ENCODE measurements at places on chromosomes 11 and 22. TPM values are rescaled to one million over a fixed set of nuclear protein-coding genes. Genes with fewer than 3 reads are reported as not detected.

Gene MUC6
- not detected for polyA plus RNA-seq

Gene LRRC74B
- polyA plus RNA-seq: not detected

Gene POU2AF2
- not detected for polyA plus RNA-seq

Gene GAS2
- 0.64 TPM for polyA plus RNA-seq

Gene CTTN
- polyA plus RNA-seq: 184 TPM

Gene KRTAP5-10
- polyA plus RNA-seq: not detected

Gene UBQLN3
- not detected for polyA plus RNA-seq

Gene SPTBN2
- polyA plus RNA-seq: 11.1 TPM

Gene ZDHHC8
- 25.4 TPM for polyA plus RNA-seq

Gene SCN3B
- 0.10 TPM for polyA plus RNA-seq

Gene RIMBP3B
- not detected for polyA plus RNA-seq

Gene PNPLA3
- polyA plus RNA-seq: 15.2 TPM

Gene LRRN4CL
- 0.08 TPM for polyA plus RNA-seq

Gene ADM
- polyA plus RNA-seq: 57.9 TPM

Gene MRGPRX3
- 3.1 TPM for polyA plus RNA-seq

Gene HBB
- polyA plus RNA-seq: not detected

Gene POU2F3
- polyA plus RNA-seq: 0.96 TPM

Gene TM7SF2
- polyA plus RNA-seq: 12.6 TPM

Gene ZBTB16
- polyA plus RNA-seq: 0.39 TPM

Gene MALAT1
- polyA plus RNA-seq: 337 TPM

Gene P4HA3
- 0.41 TPM for polyA plus RNA-seq

Gene NTM
- 47.9 TPM for polyA plus RNA-seq

Gene DDI1
- not detected for polyA plus RNA-seq

Gene SLC17A6
- polyA plus RNA-seq: not detected
